ENCODE measurements at places on chromosomes 2 and 18.

DNA sequence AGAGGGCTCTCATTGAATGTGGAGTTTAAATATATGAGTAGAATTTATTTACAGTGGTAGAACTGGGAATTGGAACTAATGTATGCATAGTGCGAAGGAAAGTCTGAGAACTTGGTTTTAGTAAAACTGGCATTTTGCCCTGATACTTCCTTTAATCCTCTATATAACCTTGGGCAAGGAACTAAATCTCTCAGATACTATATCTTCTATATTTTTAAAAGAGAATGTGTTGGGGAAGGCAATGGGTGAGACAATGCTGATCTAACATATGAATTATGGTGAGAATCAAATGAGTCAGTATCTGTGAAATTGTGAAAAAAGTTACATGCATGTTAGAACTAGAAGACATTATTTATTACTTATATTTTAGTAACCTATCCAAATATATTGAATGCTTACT, 2109.4 kb upstream of the PIK3C3 start:
- DNase-seq, result no peak

GRCh38 chr2:1268034-1268433, 145.2 kb upstream of the TPO start:
- no peak for DNase-seq

GRCh38 chr2:74632939-74633312, 15.2 kb downstream of the M1AP start:
- no peak for DNase-seq

GRCh38 chr2:164257742-164258141, 363.5 kb downstream of the GRB14 start:
- DNase-seq, result no peak

DNA sequence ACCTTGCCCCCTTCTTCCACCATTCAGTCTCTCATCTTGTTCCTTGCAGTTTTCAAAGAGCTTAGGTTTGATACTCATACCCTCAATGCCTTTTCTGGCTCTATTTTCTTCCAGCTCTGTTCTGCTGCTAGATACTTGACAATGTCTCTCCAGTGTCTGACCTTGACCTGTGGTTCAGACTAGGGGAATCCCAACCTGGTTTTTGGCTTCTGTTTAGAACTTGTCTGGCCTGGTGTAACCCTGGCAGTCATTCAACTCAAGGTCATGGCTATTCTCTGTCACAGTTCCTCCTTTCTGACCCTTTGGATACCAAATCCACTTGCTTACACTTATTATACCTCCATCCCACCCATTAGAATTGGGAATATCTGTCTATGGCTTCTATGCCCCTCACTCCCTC, 31.8 kb upstream of the IMP4 start:
- no peak for DNase-seq

DNA sequence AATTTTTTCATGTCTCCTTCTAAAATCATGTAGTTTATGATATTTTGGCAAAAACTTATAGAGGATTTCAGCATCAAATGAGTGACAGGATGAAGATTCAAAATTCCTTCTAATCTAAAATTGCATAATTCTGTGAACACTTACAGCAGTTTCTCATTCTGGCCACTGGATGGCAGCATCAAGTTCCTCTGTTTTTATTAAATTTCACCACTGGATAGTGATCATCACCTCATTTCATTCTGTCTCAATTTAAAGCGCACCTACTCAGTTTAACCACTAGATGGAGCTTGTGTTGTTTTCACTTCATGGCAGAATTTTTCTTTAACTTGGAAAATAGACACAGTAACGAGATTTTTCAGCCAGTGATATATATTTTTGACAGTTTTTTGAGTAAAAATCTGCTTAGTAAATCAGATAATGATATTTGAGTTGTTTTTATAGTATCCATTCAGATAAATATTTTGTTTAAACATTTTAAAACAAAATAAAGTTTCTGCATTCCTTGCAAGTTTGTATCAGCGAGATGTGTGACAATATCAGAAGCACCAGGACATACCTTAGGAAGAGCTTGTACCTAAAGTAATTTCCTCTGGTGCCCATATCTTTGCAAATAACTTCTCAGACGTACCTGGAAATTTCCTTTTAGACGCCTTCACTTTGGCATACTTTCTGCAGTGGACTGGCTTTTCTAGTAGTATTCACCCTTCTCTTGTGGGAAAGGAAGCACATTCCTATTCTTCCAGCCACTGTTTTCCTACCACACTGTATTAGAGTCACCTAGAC, 94.7 kb upstream of the ARHGAP15 start:
- DNase-seq, result peak; percentile 79

- no peak for DNase-seq
These were observed 325.3 kb upstream of the MEX3C start for GRCh38 chr18:51522821-51523220.

- DNase-seq, result no peak
These were observed 38.7 kb downstream of the RPL37A start for GRCh38 chr2:216537366-216537765.

GRCh38 chr18:49728542-49728941, 84.8 kb downstream of the ACAA2 start:
- DNase-seq, result no peak

- DNase-seq, result no peak
These were observed 23.7 kb downstream of the CRACDL start for GRCh38 chr2:98912221-98912851.

DNA sequence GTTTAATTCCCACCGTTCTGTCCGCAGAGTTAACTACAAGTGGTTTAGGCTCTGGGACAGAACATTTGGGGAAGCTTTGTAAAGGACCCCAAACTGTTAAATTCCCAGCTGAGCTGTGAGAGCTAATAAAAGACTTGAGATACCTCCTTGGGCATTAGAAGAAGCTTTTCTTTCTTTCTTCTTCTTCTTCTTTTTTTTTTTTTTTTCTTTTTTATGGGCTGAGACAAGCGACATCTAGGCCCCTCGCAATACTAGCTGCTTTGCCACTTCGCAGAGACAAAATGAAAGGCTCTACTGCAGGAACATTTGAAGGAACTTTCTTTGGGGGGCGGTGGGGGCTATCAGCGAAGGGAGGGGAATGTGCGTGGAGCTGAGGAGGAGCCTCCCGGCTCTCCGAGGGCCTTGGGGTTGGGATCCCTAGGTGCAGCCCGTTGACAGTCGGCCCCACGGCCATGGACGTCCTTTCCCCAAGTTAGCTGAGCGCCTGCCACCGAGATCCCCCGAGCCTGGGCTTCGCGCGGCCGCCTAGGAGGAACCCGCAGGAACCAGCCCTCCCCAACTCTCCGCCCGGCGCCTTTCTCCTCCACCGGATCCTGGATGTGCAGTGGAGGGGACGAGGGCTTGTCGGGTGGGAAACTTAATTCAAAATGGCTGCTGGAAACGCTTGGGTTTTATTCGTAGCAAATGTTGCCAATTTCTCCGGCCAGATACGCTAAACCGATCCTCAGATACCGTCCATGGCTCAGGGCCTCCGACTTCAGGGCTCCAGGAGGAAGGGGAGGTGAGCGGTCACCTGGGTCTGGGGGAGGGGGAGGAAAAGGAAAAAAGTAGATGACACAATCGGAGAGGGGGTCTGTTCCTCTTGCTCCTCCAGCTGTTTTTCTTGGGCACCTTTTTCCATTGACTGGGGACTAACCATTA, 4.2 kb downstream of the MEIS1 start:
- no peak for DNase-seq

GRCh38 chr2:144509001-144509878, 10.7 kb downstream of the ZEB2 start:
- no peak for DNase-seq

DNA sequence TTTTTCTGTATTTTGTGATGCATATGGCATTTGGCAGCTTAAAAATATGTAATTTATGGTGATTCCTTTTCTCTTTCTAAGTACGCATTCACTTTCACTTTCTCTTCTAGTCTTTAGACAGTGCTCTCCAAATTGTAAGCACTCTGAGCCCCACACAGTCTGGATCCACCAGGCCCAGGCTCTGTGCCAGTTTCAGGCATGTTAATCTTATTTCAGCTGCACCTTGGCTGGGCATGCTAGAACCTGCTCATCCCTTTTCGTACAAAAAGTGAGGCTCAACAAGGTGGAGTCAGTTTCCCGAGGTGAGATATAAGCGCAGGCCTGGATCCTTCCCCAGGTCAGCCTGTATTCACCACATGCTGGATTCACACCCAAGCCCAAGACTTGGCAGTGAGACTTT, 203.9 kb downstream of the MTX2 start:
- no peak for DNase-seq

DNA sequence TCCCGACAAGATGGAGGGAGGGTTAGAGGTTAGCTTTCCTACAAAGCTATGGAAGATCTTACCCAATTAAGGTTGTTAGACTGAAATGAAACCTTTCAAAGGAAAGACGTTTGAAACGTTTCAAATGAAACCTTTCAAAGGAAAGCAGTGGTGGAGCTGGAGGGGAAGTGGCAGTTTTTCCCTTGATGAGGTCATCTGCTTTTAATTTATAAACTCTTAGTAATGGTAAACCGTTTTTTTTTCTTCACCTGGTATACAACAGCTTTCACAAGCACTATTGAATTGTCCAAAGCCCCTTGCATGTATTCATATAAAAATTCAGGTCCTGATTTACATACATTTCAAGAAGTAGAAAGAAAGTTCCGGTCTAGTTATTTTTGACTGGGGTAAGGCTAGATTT, 7.4 kb downstream of the PMAIP1 start:
- no peak for DNase-seq

DNA sequence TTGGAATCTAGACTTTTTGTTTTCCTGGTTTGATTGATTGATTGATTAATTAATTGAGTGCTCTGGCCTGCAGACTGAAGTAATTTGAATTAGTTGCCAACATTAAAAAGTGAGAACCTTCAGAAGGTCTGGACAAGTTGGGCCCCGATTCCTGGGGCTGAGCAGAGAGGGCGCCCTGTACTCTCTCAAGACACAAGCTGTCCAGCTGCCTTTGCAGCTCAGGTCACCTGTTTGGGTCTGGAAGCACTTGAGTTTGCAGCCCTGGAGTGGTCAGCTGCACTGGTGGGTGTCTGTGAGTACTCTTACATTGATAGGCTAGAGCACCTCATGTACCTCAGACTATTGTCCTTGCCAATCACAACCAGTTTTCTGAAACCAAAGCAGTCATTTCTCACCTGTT, 22.7 kb upstream of the CELF4 start:
- no peak for DNase-seq

DNA sequence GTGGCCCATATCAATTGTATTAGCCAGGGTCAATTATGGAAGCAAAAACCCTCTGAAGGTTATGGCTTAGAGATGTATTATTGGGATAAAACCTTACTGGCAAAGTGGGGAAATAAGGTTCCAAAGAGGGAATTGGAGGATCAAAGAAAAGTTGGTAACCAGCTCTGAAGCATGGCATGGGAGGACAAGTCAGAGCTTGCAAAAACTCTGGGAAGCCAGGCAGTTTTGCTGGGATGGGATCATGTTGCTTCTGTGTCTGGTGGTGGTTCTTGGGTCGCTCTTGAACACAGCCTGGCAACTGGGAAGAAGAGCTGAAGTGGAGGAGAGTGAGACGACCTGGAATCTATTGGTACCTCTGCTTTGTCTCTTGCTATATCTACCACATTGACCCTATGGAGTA, 162.6 kb downstream of the PMAIP1 start:
- DNase-seq, result no peak

GRCh38 chr2:239329284-239329971, 71.4 kb downstream of the HDAC4 start:
- no peak for DNase-seq

GRCh38 chr2:100286318-100286717, 36.0 kb downstream of the LONRF2 start:
- no peak for DNase-seq

- no peak for DNase-seq
These were observed 61.1 kb downstream of the MEIS1 start for GRCh38 chr2:66495788-66496640.

- no peak for DNase-seq
These were observed 12.4 kb upstream of the ANKRD44 start for GRCh38 chr2:197322724-197323720.

GRCh38 chr18:38961880-38962279, 1396.3 kb upstream of the CELF4 start:
- DNase-seq, result no peak

DNA sequence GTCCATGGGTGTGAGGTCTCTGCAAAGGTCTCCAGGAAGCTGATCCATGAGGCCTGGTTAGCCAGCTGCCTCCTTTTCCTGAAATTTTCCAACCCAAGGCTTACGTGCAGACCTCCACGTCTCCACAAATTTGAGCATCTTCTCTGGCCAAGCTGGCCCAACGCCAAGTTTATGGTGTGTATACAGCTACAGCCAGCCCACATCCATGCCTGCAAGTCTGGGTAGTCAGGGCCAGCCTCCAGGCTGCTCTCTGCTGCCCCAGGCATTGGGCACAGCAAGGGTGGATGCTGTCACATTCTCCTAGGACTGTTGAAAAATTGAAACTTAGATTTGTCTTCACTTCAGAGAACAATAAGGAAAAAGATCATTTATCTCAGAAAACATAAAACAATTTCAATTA, 525.5 kb upstream of the CHAC2 start:
- DNase-seq, result no peak

DNA sequence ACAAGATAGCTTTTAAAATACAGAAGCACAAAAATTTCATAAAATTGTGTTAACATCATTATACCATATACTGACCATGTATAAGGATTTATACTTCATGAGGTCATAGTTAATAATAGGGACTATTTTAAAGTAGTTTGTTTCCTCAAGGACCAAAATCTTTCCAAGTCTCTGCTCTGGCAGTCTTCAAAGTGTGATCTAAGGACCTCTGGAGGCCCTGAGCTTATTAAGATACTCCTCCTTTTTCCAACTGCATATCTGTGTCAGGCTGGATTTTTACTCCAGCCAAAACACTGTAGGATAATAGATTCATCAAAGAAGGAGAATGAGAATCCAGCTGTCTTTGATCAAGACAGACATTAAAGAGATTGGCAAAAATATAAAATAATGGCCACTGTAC, 1.7 kb upstream of the SCYGR2 start:
- DNase-seq, result no peak

- DNase-seq, result peak; percentile 21
These were observed 1.9 kb downstream of the PRSS56 start for GRCh38 chr2:232521959-232522622.

DNA sequence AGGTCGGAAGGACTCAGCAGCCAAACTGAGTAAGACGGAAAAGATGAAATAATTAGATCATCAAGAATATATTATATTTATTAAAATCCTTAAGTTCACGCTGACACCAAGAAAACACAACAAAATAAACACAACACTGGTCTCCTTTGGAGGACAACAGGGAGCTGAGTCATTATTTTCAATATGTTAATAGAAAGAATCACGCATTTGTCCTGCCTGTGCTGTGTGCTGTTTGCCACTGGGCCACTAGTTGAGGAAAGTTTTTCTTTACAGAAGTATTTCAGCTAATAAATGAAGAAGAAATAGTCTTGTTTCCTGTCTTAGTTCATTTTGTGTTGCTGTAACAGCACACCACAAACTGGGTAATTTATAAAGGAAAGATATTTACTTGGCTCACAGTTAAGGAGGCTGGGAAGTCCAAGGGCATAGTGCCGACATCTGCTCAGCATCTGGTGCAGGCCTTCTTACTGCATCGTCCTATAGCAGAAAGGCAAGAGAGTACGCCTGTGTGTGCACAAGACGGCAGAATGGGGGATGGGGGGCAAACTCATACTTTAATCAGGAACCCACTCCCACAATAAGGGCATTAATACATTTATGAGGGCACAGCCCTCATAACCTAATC, 88.0 kb downstream of the TCF7L1 start:
- no peak for DNase-seq
